ENCODE measurements at places on chromosomes 6 and 20.

- no peak for DNase-seq
Observed at GRCh38 chr20:31711179-31712111, 11.2 kb downstream of the BCL2L1 start.

DNA sequence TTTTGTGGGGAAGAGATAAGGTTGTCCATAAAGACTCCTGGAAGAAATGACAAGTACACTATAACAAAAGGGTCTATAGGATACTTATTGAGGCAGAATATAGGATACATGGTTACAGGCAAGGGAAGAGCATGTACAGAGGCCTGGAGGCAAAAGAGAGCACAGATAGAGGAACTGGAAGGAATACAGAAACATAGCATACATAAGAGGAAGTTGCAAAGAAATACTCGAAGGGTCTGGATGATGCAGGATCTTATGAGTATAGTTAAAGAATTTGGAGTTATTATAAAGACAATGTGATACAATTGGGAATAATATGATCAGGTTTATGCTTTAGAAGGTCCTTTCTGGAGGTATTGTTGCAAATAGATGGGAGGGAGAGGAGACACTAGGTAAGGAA is 592.7 kb upstream of the POU3F2 start:
- no peak for DNase-seq

GRCh38 chr20:47922269-47922668 is 137.0 kb upstream of the SULF2 start:
- DNase-seq = no peak

- no peak for DNase-seq
Observed at GRCh38 chr6:133610971-133611370, 277.9 kb upstream of the TCF21 start.

DNA sequence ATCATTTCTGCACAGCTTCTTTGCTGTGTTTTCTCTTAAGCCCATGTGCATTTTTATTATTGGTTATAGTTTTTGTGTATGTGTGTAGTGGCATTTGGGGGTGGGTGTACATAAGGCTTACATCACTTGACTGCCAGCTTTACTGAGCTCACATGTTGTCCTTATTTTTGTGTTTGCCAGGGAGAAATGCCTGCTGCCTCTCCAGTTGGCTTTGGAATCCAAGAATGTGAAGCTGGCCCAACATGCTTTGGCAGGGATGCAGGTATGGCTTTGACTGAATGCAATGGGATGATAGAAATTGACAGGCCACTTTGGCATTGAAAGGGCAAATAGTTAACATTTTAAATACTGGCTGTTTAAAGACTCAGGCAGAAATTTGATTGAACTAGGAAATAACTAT is 11.4 kb downstream of the PBOV1 start:
- DNase-seq = no peak

DNA sequence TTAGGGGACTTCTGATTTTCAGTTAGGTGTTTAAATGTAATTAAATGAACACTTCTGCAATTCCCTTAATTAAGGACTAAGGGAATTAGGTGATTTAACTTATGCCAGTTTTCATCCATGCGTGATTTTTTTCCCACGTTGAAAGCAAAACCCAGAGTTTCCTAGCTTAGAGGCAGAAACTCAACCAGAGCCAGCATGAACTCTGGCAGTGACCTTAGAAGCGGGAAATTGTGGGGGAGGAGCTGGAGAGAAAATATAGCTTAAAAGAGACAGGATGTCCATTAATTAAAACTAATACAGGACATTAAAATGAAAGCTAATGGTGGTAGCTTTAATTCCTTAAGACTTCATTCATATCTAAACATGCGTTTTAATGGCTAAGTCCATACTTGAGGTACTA is 41.6 kb downstream of the IYD start:
- no peak for DNase-seq

- DNase-seq = no peak
Observed at GRCh38 chr20:8161264-8162071, 29.4 kb downstream of the PLCB1 start.

DNA sequence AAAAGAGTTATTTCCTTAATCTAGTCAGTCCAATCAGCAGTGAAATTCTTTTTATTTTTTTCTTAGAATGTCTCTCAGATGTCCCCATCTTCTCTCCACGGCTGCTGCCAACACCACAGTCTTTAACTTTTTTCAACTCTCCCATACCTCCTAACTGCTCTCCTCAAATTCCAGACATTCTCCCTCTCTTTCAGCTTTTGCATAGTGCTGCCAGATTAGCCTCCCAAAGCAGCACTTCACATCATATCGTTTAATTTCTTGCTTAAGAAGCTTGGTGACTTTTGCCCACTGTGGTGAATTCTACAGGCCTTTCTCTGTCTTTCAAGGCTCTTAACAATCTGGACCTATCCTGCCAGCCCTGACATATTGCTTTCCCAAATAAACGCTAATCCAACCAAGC is 233.4 kb downstream of the UST start:
- no peak for DNase-seq

DNA sequence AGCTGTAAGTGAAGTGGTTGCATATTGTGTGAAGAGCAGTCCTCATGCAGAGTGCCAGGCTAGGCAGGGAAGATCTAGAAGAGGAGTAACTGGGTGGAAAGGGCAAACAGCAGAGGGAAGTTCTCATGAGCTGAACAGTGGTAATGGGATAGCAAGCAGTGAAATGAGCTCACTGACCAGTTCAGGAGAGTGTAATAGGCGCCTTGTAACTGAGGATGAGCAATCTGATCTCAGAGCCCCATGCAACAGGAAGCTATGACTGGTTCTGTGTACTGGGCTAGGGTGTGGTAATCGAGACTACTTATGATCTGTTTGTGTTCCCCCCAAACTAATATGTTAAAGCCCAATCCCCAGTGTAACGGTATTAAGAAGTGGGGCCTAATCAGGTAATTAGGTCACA is 98.6 kb downstream of the RFX6 start:
- DNase-seq = no peak

- DNase-seq = no peak
Observed at GRCh38 chr20:41715526-41715925, 97.3 kb upstream of the CHD6 start.

GRCh38 chr6:123398072-123398471 is 238.7 kb downstream of the TRDN start:
- DNase-seq = no peak

DNA sequence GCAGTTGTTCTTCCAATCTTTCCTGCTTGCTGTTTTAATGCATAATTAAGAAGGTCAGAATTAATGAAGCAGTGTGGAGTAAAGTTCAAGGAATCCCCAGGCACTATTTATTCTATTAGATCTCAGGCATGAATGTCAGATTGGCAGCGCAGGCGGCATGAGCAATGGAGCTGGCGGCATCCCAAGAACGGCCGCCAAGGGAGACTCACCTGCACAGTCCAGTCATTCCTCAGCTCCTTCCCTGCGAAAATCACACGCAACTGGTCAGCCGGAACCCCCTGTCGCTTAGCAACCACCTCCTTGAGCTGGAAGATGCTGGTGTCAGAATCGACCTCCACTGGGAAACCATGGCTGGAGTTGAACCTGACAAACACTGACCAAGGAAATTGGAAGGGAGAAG is 284.5 kb downstream of the PRKN start:
- DNase-seq = no peak

DNA sequence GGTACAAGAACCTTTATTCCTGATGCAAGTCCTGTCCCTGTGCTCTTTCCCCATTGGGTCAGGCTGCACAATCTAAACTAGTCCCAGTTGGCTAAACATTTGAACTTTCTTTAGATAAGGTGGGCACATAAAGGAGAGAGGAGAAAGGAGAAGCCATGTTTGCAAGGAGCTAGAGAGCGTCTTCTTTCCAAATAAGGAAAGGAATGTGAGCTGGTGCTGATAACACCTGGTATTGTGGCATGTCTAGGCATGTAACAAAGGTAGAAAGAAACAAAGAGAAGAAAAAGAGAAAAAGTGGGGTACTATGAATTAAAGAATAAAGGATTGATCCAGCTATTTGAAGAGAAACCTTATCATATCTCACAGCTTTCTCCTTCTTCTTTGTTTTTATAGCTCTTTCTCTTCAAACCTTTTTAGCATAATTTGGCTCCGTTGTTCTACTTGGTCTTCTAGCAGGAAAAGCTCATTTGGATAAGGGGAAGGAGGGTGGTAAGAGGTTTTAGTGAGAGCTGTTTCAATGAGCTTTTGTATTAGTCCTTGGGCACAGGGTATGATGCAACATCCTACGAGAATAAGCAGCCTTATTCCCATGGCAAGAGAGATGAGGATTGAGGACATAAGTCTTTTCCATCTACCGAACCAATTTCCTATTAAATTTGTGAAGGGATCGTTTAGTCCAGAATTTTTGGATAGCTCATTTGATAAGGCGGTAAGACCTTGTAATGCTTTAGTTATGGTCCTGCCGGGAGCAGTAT is 415.5 kb upstream of the MAN1A1 start:
- no peak for DNase-seq

GRCh38 chr20:8220716-8221115 is 88.7 kb downstream of the PLCB1 start:
- DNase-seq = no peak

- no peak for DNase-seq
Observed at GRCh38 chr6:13495112-13495776, 7.8 kb upstream of the GFOD1 start.

DNA sequence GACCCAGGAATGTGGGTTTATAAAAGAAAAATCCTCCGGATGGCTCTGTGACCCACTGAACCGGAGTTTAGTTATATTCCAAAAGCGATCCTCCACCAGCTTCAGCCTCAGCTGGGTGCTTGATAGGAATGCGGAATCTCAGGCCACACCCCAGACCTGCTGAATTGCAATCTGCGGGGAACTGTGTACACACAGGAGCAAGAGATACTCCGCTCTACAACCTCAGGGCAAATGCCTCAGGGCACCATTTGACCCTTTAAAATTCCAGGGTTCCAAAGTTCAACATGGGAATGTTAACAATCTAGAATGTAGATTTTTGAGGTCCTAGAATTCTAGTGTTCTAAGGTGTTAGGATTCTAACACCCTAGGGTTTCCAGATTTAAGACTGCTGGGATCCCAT is 10.8 kb downstream of the BPIFA2 start:
- no peak for DNase-seq

DNA sequence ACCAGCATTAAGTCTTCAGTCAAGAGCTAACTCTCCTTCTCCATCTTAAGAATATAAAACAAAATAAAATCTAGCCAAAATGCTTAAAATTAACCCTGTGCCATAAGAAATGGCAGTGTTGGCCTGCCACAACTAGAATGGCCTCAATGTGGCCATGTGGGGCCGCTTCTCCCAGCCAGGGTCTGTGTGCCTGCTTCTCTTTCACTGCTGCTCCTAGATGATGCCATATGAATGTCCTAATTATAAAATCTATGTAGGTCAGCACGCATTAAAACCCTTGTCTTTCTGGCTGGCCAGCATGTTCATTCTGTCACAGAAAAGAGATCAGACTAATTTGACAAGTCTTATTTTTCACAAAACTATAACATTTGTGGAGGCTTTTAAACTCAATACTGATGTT is 102.6 kb downstream of the C6orf118 start:
- DNase-seq = no peak

DNA sequence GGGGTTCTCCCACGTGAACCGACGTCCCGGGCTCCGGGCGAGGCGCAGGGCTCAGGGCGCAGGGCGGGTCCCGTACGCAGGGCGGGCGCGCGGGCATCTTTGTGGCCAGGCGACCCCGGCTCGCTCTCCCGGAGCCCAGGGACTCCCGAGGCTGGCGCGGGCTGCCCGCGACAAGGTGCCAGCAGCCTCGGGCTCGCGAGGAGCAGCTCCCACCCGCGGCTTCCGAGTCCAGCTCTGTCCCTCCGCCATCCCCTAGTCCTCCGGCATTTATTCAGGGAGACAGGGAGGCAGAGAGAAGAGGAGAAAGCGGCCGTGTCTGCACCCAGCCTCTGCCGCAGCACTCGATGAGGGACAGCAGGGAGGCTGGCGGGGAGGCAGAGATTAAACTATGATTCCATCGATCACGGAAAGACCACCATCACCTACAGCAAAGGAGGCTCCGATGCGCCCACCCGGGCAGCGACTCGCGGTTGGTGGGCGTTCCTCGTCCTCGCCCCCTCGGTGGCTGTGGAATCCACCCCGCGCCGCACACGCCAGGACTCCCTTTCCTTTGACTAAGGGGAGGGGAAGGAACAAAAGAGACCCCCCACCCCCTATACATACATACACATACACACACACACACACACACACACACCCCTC is 1.1 kb downstream of the RGS17 start:
- DNase-seq = no peak

GRCh38 chr20:22020201-22020600 is 314.7 kb downstream of the PAX1 start:
- no peak for DNase-seq

GRCh38 chr6:166667796-166668610 is 41.0 kb upstream of the RPS6KA2 start:
- no peak for DNase-seq

DNA sequence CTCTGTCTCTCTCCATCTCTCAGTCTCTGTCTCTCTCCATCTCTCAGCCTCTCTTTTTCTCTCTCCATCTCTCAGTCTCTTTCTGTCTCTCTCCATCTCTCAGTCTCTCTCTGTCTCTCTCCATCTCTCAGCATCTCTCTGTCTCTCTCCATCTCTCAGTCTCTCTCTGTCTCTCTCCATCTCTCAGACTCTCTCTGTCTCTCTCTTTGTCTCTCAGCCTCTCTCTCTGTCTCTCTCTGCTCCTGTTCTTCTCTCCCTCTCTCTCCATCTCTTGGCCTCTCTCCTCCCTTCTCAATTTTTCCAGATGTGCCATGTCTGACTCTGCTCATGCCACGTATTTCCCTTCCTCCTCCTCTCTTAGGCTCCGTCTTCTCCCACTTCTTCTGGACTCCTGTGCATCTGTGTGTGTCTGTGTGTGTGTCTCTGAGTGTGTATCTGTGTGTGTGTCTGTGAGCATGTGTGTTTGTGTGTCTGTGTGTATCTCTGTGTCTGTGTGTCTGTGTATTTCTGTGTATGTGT is 72.7 kb downstream of the SRC start:
- no peak for DNase-seq

- no peak for DNase-seq
Observed at GRCh38 chr20:3652221-3652620, 11.0 kb downstream of the GFRA4 start.

DNA sequence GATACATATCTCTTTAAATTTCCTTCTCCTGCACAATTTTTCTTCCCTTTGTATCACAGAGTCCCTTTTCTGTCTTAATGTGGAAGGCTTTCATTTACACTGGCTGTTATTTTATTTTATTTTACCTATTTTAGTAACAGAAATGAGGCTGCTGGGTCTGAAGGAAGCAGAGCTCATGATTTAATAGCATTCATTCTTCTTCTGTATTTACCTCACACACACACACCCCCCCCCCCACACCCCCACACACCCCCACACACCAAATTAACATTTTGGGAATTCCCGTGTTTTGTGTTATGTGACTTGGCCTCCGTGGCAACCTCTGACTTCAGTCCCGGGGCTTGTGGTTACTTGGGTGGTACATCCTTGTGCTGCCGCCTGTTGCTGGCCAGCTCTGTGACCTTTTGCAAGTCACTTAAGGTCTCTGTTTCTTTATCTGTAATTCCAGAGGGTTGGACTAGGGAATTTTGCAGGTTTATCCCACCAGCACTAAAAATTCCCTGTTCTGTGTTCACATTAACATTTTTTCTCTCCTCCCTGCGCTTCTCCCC is 108.8 kb downstream of the TIAM2 start:
- DNase-seq = no peak
